ENCODE measurements at places on chromosomes 5 and 9.

DNA sequence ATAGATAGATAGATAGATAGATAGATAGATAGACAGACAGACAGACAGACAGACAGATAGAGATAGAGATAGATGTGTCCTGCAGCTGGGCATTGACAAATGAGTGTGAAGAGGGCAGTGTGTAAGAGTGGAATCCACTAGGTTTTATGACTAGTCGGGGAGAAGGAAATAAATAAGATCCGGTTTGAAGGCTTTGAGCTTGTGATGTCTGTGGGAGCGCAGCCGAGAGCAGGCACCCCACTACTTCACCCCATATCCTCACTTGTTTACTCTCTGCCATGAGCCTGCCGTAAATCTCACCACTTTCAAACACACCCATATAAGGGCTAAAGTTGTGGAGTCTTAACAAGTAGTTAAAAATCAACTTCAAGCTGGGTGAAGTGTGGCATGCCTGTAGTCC lies 1.4 kb upstream of the SUSD1 start:
- DNase-seq: no peak

DNA sequence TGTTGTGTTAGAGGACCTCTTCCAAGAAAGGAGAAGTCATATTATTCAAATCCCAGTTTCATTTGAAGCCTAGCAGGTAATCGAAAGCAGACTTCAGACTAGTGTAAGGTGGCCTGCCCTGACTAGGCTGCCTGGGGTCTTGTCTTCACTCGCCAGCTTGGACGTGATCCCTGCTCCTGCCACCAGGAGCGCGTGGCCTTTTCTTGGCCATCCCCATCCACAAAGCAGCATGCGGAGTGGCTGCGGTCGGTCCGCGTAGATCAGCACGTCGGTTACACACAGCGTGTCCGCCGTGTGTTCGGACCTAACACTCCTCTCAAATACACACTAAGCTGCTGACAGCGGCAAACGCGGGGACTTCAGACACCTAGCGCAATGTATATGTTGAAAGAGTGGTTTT lies 37.3 kb downstream of the CFAP77 start:
- DNase-seq: peak; percentile 78

- DNase-seq: no peak
These were observed 9.8 kb upstream of the IRF1 start for GRCh38 chr5:132500244-132500930.

- no peak for DNase-seq
These were observed 256.0 kb downstream of the GRIA1 start for GRCh38 chr5:153746440-153746839.

DNA sequence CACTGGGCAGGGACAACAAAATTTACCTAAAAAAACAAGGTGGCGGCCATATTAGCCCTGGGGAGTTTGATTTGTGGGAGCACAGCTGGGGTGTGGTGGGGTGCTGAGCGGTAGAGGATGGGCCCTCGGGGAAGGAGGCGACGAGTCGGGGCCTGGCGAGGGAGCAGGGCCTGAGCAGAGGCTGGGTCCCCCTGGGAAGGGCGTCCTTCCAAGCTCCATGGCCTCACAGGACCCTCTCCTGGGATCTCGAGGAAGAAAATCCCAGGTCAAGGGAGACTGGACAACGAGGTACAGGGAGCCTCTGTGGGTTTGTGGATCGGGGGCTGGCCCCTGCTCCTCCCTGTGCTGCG lies 165.5 kb downstream of the CACNA1B start:
- no peak for DNase-seq

GRCh38 chr5:133235696-133236426 lies 184.0 kb downstream of the HSPA4 start:
- no peak for DNase-seq

- peak; percentile 15 for DNase-seq
These were observed 899.9 kb downstream of the TAF11L14 start for GRCh38 chr5:18534119-18534518.

GRCh38 chr5:116135344-116135743 lies 50.5 kb downstream of the COMMD10 start:
- DNase-seq: no peak

- DNase-seq: no peak
These were observed 324.4 kb downstream of the BRINP1 start for GRCh38 chr9:119044806-119045205.

GRCh38 chr5:5738797-5739489 lies 316.5 kb downstream of the ICE1 start:
- DNase-seq: no peak

- peak; percentile 30 for DNase-seq
These were observed 467.3 kb downstream of the ENC1 start for GRCh38 chr5:74173241-74173640.
